ENCODE measurements at places on chromosomes 1 and 21. TPM values are rescaled to one million over a fixed set of nuclear protein-coding genes. Genes with fewer than 3 reads are reported as not detected.

DNA sequence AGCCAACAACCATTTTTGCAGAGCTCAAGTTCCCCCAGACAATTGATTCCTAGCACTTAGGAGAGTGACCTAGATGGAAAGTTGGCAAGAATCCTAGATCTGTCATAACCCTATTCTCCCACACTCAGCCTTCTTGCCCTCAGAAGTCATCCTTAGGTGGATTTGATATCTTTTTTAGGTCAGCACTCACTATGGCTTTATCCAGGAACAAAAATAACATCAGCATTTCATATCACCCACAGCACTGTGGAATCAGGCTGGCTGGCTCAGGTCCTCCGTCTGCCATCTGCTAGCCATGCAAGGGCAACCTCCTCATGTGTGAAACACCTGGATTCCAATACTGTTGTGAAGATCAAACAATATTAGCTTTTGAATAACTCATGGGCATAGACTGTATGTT is 6.0 kb downstream of the DPT start:
- no peak for DNase-seq

GRCh38 chr1:19341201-19342061 is 29.3 kb downstream of the SLC66A1 start:
- peak; percentile 64 for DNase-seq

DNA sequence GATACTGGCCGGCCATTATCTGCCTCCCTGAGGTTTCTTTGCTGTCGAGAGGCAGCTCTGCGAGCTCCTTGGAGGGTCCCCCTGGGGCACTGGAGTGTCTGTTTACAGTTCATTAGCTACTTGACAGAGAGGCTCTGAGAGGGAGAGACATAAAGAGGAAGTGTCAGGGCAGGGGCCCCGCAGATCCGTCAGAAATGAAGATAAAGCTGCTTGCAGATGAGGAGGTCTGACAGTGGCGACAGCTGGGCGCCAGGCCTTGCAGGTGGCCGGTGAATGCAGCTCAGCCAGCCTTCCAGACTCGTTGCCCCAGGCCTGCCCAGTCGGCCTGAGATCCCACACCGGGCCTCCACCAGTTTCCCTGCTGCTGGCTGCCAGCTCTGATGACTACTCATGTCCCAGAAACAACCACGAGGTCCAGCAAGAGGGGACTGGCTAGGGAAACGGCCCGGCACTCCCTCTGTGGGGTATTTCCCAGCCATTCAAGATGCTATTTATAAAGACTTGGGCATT is 84.7 kb downstream of the DISP3 start:
- DNase-seq, result no peak

- no peak for DNase-seq
Measured at GRCh38 chr1:180935326-180936109, 22.8 kb downstream of the KIAA1614 start.

- DNase-seq, result no peak
Measured at GRCh38 chr1:93822730-93823425, 56.1 kb downstream of the DNTTIP2 start.

GRCh38 chr1:80639777-80640533 is 1160.8 kb upstream of the ADGRL2 start:
- no peak for DNase-seq

DNA sequence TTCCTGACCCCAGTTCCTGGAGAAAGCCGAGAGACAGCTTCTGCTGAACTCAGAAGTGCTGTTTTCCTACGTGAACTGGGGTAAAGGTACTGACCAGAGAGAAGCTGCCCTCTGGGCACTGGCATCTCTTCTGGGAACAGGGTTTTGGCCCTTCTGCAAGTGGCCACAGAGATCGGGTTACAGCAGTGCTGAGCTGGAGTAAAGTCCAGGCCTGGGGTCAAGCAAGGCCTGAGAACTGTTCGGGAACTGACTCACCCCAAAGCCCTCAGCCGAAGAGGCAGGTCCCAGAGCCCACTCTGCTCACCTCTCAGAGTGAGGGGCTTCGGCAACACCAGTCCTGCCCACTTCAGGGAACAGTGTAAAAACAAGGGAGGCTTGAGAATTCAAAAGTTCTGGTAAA is 177.2 kb upstream of the RUNX1 start:
- DNase-seq, result no peak

- no peak for DNase-seq
Measured at GRCh38 chr1:218537122-218537913, 192.2 kb downstream of the TGFB2 start.

DNA sequence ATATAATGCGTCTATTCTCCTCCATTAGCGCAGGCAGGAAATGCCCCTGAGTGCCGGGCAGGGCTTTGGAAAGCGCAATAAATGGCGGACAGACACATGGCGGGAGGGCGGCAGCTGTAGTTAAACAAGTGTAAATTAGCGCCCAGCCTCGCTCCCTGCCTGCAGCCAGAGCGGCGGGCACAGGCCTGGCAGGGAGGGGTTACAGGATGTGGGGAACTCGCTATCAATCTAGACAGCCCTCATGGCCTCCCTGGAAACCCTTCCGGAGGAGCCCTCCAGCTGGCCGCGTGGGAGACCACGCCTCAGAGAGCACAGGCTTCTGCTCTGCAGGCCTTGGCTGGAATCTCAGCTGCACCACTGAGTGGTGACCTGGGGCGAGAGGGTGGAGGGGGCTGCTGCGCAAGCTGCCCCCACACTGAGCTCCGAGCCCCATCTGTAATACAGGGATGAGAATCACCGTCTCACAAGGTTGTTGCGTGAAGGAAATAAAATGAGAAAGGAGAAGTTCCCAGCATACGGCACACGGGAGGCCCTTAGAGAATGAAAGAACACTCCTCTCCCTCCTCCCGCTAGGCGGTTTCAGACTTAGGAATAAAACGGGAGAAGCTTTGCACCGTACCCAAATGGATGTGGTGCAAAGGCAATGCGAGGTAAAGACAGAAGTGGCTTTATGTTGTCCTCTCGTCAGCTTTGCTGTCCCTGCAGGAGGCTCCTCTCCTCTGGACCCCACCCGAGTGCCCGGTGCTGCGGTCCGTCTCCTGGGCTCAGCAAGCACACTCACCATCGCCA is 167.2 kb upstream of the POU3F1 start:
- no peak for DNase-seq

GRCh38 chr1:3186526-3186921 is 117.5 kb downstream of the PRDM16 start:
- no peak for DNase-seq

DNA sequence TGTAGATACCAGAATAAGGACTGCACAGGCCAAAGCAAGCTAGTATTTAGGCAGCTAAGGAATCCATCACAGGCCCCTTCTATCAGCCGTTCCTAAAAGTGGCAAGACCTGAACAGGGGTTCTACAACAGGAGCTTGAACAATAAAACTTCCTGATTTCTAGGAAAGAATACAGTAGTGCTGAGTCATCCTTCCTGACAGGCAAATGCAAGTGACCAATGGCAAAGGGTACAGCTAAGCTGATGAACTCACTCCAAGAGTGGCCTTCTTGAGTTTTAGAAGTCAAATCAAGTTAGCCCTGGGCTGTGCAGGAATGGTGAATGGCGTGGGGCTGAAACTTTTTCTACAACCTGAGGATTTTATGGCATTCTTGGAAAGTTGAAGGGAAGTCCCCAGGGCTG is 112.9 kb downstream of the GREM2 start:
- no peak for DNase-seq

DNA sequence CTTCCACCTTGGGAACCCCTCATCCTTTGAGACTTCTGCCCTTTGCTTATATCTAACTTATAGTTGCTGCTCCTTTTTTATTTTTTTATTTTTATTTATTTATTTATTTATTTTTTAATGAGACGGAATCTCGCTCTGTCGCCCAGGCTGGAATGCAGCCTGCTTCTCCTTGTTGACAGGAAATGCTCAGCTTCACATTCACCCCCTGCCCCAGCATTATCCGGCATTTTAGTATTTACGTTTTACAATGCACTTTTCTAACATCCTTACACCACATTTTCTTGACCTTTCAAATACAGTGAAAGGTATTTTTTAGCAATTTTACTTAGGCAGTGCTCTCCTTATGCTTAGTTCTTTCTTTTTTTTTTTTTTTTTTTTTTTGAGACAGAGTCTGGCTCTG is 14.9 kb downstream of the CXADR start:
- no peak for DNase-seq

Gene PIGV
- 35.4 TPM for total RNA-seq

Gene CELA2A
- not detected for total RNA-seq

Gene ITPKB
- 97.3 TPM for total RNA-seq

Gene DCST1
- total RNA-seq, result not detected

Data from activated B cell treated with CpG ODN at 0.5 μM for 24 hours (primary cell).